ENCODE measurements at places on chromosomes 7 and 10.

- DNase-seq = no peak
Measured at GRCh38 chr10:78326372-78326771, 292.7 kb downstream of the RPS24 start.

DNA sequence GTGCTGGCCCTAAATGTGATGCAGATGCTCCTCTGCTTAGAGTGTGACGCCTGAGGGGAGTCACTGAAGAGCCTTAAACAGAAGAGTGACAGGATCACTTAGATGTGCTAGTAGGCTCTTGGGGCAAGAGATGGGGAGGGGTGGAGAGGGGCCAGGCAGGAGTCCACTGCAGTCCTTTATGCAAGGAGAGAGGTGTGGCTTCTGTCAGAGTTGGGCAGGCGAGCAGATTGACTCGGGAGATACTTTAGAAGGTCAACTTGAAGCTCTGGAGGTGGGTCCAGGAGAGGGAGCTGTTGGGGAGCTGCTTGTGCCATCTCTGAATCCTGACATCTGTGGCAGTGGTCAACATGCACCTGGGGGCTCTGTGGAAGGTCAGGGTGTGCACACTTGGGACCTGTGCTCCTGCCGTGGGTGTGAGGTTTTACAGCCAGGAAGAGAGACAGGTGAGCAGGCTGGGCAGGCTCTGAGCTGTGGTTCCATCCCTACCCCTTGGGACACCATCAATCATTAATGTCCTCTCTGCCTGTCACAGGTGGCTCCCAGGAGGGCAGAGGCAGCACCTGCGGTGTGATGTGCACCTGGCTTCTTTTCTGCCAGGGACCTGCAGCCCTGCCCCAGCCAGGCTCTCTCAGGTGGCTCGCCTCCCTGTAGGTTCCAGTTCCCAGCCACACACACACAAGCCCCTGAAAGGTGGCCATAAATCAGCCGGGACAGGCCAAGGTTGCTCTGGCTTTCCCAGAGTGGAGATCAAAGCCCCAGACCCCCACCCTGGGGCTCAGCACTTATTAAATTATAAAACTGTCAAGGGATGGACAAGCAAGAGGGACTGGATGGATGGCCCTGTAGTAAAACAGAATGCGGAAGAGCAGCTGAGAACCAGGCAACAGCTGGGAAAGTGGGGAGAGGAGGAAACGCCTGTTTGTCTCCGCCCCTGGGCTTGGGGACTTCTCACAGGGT, 14.0 kb downstream of the NEURL1 start:
- DNase-seq = peak; percentile 80

GRCh38 chr10:19921300-19922140, 105.3 kb downstream of the PLXDC2 start:
- no peak for DNase-seq

DNA sequence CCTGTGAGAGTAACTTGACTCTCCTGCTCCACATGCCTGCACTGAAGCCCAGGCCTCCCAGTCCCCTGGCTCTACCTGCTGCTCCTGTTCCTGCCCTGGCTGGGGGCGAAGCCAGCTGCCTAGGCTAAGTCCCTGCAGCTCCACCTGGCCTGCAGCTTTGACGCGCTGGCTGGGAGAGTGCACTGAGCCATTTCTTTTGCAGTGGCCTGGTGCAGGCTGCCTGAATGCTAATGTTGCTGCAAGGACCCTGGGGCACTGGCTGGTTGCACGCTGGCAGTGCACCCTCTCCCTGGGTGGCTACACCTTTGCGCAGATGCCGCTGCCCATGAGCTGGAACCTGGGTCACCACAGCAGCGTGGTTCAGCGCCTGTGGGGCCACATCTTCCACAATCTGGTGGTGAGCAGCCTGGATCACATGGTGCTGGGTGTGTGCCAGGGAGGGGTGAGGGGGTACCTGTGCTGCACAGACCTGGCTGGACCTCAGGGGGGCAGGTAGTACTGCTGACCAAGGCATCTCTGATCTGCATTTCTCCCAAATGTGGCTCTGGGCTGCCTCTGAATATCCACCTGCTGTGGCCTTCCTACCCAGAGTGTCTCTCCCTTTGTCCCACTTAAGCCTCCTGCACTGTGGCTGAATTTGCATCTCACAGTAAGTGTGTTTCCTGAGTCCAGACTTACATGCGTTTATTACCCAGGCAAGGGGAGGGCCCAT, 20.0 kb downstream of the IMPDH1 start:
- peak; percentile 87 for DNase-seq

- no peak for DNase-seq
Measured at GRCh38 chr7:102061354-102061945, 225.2 kb upstream of the SH2B2 start.

DNA sequence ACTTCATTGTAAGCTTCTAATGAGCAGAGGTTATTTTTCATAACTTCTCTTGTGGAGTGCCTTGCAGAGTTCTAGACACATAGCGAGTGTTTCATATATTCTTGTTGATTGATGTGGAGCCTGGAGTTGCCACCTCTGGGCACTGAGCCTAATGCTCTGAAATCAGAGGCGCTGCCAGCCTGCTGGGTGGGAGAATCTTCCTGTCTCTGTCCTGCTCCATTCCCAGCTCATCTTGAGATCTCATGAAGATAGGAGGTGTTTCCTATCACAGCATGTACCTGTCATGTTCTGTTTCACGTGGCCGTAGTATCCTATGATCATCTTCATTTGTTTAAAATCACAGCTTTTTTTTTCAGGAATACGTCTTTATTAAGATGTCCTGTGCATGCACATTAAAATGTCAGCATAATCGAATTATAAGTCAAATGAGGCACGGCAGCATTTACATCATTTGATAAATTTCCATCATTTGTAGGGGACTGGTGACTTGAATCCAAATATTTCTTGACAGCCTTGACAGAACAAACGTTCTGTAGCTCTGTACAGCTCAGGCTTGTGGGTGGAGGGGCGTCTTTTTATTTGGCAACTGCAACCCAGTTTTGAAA, 393.0 kb downstream of the PHTF2 start:
- DNase-seq = no peak

GRCh38 chr7:127812540-127812939, 160.5 kb downstream of the SND1 start:
- no peak for DNase-seq

- DNase-seq = no peak
Measured at GRCh38 chr7:16203065-16203464, 218.3 kb downstream of the CRPPA start.

- no peak for DNase-seq
Measured at GRCh38 chr7:24283554-24283896, 465 bp upstream of the NPY start.

GRCh38 chr7:30510124-30511075, 5.8 kb upstream of the GGCT start:
- peak; percentile 51 for DNase-seq

DNA sequence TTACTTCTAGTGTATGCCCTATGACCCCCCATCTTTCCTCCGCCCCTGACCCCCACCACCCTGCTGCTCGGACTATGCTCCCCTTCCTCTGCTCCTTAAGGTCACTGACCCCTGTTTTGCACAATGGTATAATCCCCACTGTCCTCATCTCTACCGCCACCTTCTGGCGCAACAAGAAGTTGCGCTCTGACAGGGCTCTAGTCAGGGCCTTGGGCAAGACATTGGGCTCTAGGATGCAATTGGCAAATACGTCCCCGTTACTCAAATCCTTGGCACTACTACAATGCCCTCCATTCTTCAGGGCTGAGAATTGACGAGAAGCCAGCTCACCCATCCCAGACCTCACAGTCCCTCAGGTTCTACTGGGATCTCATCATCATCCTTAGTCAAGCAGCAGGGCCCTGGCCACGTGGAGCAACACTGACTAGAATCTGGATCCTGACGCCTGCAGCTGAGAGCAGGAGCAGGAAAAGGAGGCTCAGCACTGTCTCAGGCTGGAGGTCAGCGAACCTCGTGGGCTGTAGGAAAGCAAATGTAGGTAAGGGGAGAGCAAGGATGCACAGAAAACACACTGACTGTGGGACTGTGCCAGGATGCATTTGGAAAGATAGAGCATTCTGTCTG, 10.6 kb downstream of the LRIT2 start:
- no peak for DNase-seq

- no peak for DNase-seq
Measured at GRCh38 chr10:112821663-112822062, 128.4 kb upstream of the TCF7L2 start.

- DNase-seq = no peak
Measured at GRCh38 chr7:4861673-4862072, at the start of gene PAPOLB. PAPOLB (minus strand) TSS chr7:4862030; CDS start chr7:4861810, 220 bp downstream.

DNA sequence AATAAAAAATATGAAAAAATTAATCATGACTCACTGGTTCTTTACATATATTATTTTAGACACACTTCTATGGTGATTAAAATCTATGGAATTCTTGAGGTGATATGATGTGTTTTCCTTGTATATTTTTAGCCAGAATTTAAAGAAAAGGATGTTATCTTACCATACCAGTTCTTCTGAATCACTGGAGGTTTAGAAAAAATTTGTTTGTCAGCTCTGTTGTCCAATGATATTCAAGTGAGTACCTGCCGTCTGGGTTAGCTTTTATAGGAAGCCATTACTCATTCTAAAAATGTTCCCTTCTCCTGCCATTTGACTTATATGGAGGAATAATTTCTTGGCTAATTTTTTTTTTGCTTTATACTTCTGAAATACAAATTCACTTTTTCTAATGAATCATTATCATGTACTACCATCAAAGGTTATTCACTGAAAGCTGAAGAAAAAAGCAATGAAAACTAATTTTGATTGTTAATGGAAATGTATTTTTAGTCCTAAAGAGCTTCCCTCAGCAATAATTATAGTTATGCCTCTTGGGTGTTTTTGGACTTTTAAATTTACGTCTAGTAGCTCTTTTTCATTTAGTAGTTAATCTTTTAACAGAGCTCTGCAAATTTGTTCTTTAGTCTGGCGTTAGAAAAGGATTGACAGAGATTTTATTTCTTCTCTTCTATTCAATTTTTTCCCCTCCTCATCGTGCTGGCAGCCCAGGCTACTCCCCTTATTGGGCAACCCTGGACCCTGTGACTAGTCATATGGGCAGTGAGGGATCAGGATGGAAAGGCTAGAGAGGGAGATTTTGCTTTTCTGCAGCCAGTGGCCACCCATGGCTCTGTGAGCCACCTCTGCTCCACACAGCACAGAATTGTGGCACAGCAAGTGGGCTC, 434.2 kb downstream of the LRMDA start:
- peak; percentile 29 for DNase-seq

GRCh38 chr10:79159141-79159651, 90.4 kb downstream of the ZMIZ1 start:
- DNase-seq = no peak

DNA sequence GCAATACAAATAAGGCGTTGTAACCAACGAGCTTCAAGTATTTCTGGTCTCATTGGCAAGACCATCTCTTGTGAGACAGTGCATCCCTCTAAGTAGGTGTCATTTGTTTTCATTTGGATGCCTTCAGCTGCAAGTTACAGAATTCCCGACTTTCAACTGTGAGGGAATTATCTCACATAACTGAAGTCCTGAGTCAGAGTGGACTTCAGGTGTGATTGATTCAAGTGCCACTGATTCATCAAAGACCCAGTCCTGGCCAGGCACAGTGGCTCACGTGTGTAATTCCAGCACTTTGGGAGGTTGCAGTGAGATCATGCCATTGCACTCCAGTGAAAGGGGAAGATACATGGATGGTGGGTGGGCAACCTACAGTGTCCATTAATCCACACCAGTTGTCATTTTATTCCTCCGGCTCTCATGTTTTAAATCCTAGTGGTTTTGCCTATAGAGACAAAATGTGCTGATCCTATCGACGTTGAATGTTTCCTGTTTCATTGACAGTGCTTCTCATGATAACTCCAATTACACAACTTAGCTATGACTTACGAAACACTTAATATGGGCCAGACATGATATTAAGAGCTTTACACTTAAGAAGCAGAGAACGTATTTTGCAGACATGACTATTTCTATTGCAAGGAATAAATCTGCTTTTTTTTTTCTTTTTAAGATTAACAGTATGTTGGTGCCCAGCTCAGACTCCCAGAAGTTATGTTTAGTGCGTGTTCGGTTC, 268.0 kb downstream of the FRMD4A start:
- DNase-seq = no peak

GRCh38 chr10:89219513-89220218, 12.5 kb upstream of the CH25H start:
- DNase-seq = no peak

DNA sequence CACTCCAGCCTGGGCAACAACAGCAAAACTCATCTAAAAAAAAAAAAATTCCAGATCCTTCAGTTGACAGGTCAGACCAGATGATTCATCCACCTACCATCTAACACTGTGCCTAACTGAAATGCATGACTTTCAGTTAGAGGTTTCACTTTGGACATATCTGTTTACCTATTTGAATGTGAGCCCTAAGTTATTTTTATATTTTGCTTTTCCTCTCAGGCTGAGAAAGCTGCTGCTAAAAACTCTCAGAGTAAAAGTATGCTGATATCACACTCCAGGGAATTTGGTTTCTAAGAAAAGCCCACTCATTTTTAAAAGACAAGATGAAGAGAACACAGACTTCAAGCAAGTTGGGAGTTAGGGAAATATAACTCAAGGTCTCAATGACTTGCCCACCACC, 126.0 kb downstream of the SGMS1 start:
- DNase-seq = no peak

DNA sequence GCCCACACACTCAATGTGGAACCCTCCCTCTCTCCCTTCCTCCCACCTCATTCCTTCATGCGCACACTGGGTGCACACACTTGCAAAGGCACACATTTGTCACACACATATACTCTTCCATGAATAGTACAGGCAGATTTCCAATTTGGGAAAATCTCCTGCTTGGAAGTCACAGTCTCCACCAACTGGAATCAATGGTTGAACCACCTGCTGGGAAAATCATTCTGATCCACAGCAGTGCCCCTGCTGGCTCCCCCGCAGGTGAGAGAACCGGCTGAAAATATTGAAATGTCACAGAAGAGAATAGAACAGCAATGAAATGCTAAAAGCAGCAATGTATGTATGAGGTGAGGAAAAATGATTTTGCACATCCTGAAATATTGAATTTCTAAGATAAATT, 232.7 kb downstream of the ADAM12 start:
- no peak for DNase-seq

Measured in NCI-H526 (cell line).